ENCODE measurements at places on chromosomes 5 and 9. TPM values are rescaled to one million over a fixed set of nuclear protein-coding genes. Genes with fewer than 3 reads are reported as not detected.

DNA sequence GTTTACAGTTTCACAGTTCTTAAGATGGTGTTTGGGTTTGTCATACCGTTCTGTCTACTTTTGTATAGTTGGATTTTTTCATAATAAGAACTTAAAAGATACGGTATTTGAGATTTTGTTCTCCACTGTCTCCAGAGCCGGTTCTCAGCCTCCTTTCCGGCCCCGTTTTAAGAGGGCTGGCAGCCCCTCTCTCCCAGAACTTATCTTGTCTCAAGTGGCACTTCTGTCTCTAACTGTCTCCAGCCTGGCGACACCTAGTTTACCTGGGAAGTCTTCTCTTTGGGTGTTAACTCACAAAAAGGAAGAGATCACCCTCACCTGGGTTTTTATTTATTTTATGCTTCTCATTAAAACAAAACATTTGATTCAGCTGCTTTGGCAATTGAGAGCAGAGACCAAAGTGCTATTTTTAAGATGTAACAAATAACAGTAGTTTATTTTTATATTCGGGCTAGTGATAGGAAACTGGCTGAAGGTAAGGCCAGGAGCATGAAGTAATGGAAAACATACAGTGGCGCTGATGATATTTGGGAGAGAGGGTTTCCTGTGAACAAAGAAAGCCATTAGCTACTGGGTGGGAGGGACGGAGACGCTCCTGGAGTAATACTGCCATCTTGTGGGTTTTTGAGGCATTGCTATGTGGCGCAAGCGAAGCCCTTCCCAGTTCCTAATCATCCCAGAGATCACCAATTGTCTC is 48.3 kb downstream of the ACER2 start:
- DNase-seq, result peak; percentile 76

- no peak for DNase-seq
Observed at GRCh38 chr9:22054076-22054475, 45.0 kb upstream of the CDKN2B start.

DNA sequence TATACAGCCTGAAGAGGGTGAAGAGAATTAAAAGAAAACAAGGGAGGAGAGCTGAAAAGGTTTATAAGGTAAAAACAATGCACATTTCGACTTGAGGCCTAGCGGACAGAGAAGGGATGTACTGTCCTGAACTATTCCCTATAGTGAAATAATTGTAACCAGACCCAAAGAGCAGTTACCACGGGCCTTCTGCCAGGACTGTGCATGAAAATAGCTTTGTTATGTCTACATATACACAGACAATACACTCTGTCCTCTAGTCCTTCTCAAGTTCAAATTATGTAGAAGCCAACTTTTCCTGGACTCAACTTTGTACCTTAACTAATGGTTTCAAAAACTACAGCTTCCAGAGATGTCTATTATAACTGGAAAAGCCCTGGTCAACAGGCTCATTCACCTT is 223.7 kb downstream of the PCSK5 start:
- DNase-seq, result no peak

GRCh38 chr9:114685951-114686350 is 4.0 kb upstream of the TEX48 start:
- no peak for DNase-seq

DNA sequence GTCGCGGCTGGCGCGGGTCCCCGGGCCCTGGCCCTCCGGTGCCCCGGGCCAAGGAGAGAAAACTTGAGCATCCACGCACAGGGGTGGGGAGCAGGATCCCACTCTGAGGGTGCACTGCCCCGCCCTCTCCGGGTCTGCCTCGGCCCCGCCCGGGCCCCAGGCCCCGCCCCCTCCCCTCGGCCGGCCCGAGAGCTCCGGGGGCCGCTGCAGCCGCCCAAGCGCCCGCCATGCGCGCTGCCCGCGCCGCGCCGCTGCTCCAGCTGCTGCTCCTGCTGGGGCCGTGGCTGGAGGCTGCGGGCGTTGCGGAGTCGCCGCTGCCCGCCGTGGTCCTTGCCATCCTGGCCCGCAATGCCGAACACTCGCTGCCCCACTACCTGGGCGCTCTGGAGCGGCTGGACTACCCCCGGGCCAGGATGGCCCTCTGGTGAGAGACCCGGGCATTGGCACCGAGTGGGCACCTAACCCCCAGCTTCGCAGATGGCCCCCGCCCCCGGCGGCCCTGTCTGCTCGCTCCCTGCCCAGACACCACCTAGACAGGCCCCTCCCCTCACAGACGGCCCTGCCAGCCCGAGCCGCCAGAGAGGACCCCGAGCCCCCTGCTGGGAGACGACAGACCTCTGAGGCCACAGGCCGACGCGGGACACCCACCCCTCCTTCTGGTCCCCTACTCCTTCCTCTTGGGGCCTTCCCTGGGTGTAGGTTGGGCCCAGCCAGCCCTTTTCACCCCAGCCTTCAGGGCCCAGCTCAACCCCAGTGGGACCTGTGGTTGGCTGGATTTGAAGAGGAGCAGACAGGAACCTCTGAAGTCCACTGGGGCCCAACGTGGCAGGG is at the start of gene CERCAM:
TSS of gene CERCAM (plus strand) at position 207 of the 831 bp plus-strand sequence. CDS start at position 228, 21 bp downstream.
- DNase-seq, result peak; percentile 54

- DNase-seq, result no peak
Observed at GRCh38 chr5:8848997-8849594, 696.8 kb downstream of the SEMA5A start.

- peak; percentile 48 for DNase-seq
Observed at GRCh38 chr5:179558932-179559283, 8.6 kb downstream of the RUFY1 start.

Gene DMXL1
- total RNA-seq, result 23.5 TPM

Gene ARHGEF37
- 2.1 TPM for total RNA-seq

Gene IFNB1
- total RNA-seq, result 2.2 TPM

GRCh38 chr5:55959208-55959607 is 35.6 kb downstream of the IL6ST start:
- no peak for DNase-seq

Gene ANKRD18A
- total RNA-seq, result 7.5 TPM

DNA sequence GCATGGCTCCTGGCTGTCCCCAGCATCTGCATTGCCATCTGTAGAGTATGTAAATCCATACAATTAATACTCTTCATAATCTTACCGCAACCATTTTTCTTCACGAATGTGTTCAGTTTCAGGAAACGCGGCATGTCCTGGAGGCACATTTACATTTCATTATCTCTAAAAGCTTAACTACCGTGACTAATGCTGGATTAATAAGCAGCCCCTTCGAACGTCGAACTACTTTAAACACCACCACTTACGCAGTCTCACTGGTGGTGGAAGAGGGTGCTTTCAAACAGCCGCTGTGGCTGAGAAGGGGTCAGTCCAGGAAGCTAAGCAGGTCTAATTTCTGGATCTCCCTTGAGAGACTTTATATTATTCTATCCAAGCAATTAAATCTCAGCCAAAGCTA is 85.6 kb downstream of the C5orf15 start:
- DNase-seq, result no peak

Gene RLN2
- total RNA-seq, result 6.9 TPM

DNA sequence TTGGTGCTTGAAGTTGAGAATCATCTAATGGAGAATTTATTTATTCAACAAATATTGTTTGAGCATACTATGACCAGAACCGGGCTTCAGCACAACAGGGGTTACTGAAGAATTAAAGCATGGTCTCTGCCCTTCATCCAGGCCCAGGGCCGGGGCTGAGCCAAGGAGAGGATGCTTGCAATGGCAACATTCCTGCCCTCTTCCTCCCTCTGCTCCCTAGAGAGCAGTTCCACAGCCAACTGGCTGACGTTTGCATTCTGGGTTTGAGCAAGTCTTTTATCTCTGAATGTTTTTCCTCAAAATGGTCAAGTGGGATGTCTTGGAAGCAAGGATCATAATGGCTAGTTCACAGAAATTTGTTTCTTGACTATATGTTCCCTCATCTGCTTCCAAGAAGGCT is 80.7 kb downstream of the GLDC start:
- DNase-seq, result no peak

DNA sequence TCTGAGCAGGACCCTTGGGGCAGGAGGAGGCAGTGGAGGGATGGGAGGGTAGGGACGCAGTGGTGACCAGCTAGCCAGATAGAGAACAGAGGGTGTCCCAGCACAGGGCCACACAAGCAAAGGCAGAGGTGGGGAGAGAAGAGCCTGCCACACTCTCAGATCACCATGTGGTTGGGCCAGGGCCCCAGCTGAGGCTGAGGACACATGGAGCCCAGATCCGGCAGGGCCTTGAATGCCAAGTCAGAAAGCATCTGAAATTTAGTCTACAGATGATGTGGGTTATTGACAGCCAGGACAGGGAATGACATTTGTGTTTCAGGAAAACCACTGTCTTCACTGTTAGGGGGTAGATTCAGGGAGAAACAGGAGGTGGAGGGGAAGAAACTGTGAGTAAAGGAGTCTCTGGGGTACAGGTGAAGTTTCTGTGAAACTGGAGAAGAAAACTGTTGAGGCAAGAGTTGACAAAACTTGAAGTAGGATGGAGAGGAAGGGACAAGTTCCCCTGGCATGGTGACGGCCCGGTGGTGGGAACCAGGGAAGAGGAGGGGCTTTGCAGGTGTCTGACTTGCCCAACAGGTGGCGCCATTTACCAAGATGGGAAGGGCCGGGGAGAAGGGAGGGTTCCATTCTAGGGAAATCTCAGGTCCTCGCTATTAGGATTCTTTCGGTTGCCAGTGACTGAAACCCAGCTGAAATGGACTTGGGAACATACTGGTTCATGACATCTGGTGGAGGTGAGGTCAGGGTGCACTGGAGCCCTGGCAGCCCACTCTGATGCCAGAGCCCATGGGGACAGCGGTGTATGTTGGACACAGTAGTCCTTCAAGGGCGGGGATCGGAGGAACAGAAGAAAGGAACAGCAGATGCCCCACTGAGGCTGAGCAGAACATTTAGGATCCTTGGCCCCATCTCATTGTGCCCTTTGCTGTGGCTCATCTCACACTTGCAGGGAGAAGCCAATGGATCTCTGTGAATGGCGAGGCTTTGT is 100.1 kb downstream of the KCNIP1 start:
- peak; percentile 81 for DNase-seq

DNA sequence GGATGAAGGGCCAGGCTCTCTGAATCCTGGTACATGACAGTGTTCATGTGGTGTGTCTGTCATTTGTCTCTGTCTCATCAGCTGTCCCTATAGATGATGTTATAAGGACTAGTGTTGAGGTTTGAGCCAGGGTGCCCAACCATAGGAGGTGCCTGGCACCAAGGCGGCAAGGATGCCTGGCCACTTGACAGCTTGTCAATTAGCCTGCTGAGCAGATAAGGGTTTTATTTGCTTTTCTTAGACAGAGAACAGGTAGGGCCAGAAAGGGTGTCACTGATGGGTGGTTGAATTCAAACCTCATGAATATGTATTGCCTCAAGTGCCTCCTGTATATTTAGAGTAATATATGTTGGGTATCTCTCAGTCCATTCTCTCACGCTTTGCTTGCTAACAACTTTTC is 30.1 kb upstream of the AUH start:
- no peak for DNase-seq

- DNase-seq, result peak; percentile 89
Observed at GRCh38 chr9:91033797-91034196, 232.2 kb downstream of the SYK start.

GRCh38 chr9:83935276-83935935 is 14.2 kb upstream of the KIF27 start:
- DNase-seq, result no peak

Gene LRRC26
- not detected for total RNA-seq

Gene PALM2AKAP2
- 1.0 TPM for total RNA-seq

- DNase-seq, result no peak
Observed at GRCh38 chr9:71941060-71941568, 29.7 kb downstream of the C9orf85 start.

GRCh38 chr5:162817364-162817763 is 620.0 kb upstream of the CCNG1 start:
- no peak for DNase-seq

Gene GRM6
- not detected for total RNA-seq

Gene PTGR1
- 3.9 TPM for total RNA-seq

DNA sequence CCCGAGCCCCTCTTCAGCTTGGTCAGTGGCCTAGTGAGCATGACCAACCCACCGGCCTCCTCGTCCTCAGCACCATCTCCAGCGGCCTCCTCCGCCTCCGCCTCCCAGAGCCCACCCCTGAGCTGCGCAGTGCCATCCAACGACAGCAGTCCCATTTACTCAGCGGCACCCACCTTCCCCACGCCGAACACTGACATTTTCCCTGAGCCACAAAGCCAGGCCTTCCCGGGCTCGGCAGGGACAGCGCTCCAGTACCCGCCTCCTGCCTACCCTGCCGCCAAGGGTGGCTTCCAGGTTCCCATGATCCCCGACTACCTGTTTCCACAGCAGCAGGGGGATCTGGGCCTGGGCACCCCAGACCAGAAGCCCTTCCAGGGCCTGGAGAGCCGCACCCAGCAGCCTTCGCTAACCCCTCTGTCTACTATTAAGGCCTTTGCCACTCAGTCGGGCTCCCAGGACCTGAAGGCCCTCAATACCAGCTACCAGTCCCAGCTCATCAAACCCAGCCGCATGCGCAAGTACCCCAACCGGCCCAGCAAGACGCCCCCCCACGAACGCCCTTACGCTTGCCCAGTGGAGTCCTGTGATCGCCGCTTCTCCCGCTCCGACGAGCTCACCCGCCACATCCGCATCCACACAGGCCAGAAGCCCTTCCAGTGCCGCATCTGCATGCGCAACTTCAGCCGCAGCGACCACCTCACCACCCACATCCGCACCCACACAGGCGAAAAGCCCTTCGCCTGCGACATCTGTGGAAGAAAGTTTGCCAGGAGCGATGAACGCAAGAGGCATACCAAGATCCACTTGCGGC is 1.8 kb downstream of the EGR1 start:
- DNase-seq, result no peak

- DNase-seq, result no peak
Observed at GRCh38 chr5:97838214-97838613, 655.2 kb upstream of the RIOK2 start.

GRCh38 chr5:97936231-97936630 is 753.2 kb upstream of the RIOK2 start:
- DNase-seq, result no peak

Gene PITX1
- 0.18 TPM for total RNA-seq

Gene PRRX2
- total RNA-seq, result 0.49 TPM

Gene PLPPR1
- not detected for total RNA-seq

DNA sequence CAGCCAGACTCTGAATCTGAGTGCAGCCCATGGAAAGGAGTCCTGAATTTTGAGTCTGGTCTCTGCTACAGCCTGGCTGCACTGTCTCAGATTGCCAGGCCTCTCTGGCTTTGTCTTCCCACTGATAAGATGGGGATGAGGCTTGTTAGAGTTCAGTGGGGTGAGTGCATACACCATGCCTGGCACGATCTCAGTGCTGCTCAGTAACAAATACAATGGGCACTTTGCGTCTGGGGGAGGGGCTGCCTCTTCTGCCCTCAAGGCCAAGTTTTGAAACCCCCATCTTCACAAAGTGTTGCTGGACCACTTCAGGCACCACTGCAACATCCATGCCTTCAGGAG is 49.0 kb downstream of the PPARGC1B start:
- no peak for DNase-seq

- DNase-seq, result no peak
Observed at GRCh38 chr9:93486268-93486667, 32.9 kb upstream of the FAM120AOS start.

GRCh38 chr5:157162919-157163510 is 3.0 kb downstream of the GARIN3 start:
- no peak for DNase-seq

Gene SAXO1
- 0.11 TPM for total RNA-seq

Gene PAM
- 68.3 TPM for total RNA-seq

Measured in activated CD4-positive, alpha-beta T cell treated with anti-CD3 and anti-CD28 coated beads for 36 hours (primary cell).